ENCODE measurements at places on chromosomes 7 and 10.

DNA sequence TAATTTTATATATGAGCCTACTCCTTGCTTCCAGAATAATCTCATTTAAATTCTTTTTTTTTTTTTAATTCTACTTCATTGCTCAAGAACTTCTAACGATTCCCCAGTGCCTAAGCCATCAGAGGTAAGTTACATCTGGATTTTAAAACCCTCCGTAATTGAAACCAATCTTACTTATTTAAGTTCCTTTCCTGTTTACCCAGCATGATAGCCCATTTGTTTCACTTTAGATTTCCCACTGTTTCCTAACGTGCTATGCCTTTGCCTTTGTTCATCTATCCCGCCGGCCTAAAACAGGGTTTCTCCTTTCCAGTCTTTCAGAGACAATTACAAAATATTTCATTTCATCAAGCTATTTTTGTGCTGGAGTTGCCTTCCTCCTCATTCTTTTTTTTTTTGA is 75.8 kb upstream of the ETV1 start:
- no peak for DNase-seq

DNA sequence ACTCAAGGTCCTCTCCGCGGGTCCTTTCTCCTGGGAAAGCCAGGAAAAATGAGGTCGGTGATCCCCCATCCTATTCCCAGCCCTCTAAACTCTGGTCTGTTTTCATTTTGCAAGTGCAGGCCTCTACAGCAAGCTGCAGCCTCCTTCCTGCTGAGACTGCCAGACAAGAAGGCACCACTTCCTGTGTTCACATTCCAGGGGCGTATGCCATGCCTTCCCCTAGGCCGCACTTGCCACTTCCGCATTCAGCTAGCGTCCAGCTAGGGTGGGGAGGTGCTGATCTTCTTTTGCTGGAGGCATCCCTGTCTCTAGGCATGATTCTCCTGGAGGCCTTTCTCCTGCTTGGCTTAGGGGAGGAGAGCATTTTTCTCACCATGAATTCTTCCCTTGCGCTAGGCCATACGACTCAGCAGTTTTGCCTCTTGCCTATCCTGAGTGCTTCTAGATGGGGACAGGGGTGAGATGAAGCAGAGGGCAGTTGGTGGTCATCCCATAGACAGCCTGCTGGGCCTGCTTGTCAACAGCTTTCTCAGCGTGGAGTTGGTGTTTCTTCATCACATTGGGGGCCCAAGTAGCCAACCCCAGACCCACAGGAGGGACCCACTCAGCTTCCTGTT is 328.9 kb downstream of the RPS24 start:
- DNase-seq = no peak

DNA sequence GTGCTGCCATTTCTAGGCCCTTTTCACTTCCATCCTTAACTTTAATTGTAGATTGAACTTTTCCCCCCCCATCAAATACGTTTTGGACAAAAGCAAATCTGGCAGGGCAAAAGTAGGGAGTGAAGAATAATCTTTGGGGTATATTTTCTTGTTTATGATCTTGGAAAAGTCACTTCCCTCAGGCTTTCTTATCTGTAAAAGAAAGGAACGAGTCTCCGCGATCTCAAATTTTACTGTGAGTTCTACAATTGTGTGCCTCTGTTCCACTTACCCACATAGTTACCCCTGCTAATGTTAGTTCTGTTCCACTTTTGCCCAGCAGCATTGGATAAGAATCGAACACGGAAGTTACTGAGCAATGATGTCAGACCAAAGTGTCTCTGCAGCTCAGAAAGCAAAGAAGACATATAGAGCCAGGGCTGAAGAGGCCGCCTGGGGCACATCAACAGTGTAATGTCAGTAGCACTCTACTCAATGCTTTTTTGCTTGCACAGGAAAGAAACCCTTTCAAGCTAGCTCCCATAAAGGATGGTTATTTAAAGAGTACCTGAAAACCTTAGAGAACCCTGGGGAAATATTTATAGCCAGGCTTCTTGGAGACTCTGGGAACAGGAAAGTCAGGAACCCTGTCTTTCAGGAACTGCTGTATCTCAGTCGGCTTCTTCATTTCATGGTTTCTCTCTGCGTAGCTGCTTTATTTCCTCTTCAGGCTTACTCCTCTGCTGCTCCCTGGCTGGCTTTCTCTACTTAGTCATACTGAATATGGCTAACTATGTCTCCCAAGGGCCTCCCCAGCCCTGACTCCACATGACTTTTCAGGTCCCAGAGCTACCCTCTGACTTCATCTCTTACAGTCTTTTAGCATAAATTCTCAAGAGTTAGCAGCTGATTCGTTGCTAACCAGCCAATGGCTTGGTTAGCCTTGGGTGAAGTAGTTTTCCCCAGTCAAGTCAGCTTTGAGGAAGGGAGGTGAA is 123.7 kb upstream of the FAM3C start:
- DNase-seq = no peak

- DNase-seq = no peak
Observed at GRCh38 chr7:110541962-110542361, 549.0 kb upstream of the LRRN3 start.

- DNase-seq = no peak
Observed at GRCh38 chr10:121500701-121501332, 97.4 kb downstream of the FGFR2 start.

DNA sequence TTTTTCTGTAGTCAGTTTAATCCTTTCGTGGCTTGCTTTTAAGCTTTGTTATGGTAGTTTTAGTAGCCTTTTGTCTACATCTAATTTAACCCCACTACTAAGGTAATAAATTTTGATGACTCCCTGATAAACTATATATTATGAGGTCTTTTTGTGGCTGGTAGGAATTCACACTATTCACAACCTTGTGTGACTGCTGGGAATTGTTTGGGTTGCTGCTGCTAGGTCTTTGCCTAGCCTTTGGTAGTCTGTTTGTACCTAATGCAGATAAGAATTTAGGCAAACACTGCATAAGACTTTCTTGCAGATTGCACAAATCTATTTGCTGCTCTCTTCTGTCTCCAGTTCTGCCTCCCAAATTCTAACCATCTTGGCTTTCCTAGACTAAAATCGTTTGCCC is 58.3 kb downstream of the SHOC2 start:
- no peak for DNase-seq

DNA sequence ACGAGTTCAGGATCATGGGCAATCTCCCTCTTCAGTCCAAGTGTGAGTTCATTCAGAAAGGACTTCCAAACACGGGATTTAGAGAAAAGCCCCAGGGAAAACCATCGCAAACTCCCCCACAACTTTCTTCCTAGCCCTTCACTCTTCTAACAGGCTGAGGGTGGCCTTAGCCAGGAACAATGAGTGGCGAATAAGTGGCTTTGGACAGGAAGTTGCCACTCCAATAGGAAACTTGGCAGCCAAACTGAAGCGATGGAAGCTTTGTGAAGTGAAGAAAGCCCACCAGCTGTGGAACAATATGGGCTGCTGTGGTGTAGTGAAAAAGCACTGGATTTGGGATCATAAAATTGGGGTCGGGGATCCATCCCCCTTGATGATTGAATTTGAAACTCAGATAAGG is 193.2 kb downstream of the TEX36 start:
- DNase-seq = no peak

DNA sequence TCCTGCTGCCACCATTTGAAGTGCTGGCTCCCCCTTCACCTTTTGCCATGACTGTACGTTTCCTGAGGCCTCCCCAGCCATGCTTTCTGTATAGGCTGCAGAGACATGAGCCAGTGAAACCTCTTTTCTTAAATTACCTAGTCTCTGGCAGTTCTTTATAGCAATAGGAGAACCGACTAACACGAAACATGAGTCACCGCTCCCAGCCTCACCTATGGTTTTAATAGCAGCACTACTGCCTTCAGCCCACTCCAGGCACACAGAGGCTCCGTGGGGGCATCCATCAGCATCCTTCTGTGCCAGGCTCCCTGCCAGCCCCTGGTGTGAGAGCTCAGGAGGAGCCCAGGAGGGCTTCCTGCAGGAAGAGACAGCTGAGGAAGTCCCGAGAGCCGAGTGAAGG is 5.5 kb upstream of the ZNF316 start:
- no peak for DNase-seq

DNA sequence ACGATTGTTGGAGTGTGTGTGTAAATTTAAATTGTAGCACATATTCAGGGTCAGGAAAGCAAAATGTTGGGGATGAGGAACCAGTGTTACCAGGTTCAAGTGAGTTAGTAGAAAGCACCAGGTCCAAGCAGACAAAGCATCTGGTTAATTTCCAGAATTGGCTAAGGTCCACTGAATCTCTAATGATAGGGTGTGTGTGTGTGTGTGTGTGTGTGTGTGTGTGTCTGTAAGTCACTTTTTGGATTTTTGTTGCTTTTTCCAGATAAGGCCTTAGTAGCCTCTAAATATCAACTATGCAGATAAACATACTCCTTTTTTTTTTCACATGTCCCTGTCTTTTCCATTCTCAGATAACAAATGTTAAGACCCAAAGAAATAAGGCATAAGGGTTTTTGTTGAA is 36.6 kb upstream of the FMC1 start:
- no peak for DNase-seq

DNA sequence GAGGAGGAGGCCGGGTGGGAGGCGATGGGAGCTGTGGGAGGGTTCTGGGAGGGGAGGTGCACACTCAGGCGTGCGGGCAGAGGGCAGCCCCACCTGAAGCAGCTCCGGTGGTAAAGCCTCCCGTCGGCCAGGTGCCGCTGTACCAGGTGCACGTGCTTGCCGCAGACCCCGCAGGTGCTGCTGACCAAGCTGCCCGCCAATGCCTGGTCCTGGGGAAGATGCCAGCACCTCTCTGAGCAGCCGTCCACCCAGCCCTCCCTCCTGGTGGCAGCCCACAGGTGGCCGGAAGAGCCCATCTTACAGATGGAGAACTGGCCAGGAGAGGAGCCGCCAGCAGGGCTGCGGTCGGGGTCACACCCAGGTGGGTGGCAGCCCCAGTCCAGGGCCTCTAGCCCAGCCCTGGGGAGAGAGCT is 12.6 kb downstream of the MICALL2 start:
- DNase-seq = no peak

GRCh38 chr10:51052163-51052562 is 22.1 kb upstream of the PRKG1 start:
- no peak for DNase-seq

GRCh38 chr7:143413123-143413522 is 4.5 kb upstream of the EPHA1 start:
- no peak for DNase-seq

All from NCI-H1930 (cell line).